ENCODE measurements at places on chromosomes 1 and 21. TPM values are rescaled to one million over a fixed set of nuclear protein-coding genes. Genes with fewer than 3 reads are reported as not detected.

DNA sequence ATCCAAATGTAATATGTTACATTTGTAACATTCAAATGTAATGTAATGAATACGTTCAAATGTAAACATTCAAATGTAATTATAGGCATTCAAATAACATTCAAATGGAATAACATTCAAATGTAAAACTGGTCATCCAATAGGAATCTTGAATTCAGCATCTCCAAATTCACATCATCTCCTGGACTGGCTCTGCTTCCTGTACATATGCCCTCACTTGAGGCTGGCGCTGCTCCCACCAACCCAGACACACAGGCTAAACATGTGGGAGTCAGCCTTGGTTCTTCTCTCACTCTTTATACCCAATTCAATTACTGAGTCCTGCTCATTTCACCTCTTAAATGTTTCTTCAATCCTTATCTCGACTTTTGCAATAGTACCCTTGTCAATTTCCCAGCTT lies 6.9 kb downstream of the EBNA1BP2 start:
- H3K4me3 ChIP-seq = no peak overlapping the region
- no peaks in the 10 kb centered on the region for H3K27me3 ChIP-seq
- DNase-seq = no peak

GRCh38 chr1:43832255-43832654 lies 101.3 kb upstream of the ARTN start:
- peak overlapping the region; percentile 57 for H3K4me3 ChIP-seq
- H3K36me3 ChIP-seq = peaks cover 11% of the 10 kb centered on the region
- peaks cover 72% of the 10 kb centered on the region for H3K4me1 ChIP-seq
- no peaks in the 10 kb centered on the region for H3K27me3 ChIP-seq

CRABP2 gene
- total RNA-seq = 2.5 TPM

IGSF9 gene
- 0.12 TPM for total RNA-seq

Data from activated T-cell treated with anti-CD3 and anti-CD28 coated beads, Interleukin-2, amount 50 U/mL, for 72 hours (primary cell).